ENCODE measurements at places on chromosomes 2 and 18.

GRCh38 chr2:9240745-9241144 is 34.1 kb downstream of the ASAP2 start:
- no peak for DNase-seq

DNA sequence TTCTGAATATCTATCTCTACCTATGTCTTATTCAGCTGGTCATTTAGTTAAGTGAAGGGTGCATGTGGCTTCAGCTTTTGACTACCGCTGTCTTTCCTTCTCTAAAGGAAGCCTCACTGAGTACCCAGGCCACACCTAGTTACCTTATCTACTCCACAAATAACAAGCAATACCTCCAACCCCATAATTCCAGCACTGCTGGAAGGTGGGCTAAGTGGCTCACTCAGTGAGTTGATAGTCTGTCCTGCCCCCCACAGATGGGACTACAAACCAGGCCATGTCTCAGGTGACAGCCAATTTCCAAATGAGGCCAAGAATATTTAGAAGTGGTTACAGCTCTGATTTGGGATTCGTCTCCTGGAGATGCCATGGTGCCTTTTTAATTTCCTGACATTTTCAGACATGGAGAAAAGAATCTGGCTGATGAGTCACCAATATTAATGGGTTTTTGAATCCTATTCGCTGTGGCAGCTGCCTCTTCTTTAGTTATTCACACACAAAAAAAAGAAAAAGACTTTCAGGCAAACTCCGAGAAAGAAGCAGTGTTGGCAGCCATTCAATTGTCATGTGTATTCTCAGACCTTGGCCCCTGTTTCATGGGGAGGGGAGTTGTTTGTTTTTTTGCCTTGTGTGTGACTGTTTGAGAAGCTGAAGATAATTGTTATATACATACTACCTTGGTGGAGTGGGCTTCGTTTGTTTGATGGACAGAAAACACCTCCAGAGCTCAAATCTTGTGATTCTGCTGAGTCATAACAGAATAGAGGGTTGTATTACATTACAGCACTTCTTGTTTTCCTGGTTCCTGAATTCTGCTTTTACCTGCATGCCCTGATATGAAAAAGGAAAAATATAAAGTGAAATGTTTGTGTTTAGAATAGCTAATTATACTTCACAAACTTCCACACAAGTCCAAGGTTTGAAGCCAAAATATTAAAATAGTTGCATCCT is 64.2 kb downstream of the SCG2 start:
- no peak for DNase-seq

DNA sequence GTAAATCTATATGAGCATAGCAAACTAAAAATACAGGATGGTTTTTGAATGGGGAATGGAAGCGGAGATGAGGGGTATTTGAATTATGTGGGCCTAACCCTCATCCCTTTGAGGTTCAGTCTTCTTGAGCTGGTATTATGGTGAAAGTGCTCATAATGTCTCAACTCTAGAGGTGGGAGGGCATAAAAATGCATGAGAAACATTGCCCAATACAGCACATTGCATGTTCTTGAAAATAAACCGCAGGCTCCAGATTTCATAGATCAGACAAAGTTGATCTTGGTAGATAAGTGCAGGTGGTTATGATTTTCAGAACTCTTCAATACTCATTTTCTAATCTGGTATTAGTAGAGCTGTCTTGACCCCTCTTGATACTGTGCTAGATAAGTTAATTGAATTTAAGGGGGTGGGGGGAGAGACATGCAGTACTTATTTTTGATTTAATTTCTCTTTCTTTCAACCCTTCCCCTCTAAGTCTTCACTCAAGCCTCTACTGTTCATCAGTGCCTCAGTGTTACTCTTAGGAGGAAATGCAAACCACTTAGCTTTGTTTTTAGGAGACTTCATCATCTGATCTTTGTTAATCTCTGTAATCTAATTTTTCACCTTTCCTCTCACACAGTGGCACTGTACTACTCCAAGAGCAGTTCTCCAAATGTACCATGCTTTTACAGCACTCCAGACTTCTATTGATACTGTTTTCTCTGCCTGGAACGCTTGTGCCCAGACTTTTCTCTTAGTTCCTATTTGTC is 22.2 kb downstream of the XRCC5 start:
- DNase-seq: no peak

DNA sequence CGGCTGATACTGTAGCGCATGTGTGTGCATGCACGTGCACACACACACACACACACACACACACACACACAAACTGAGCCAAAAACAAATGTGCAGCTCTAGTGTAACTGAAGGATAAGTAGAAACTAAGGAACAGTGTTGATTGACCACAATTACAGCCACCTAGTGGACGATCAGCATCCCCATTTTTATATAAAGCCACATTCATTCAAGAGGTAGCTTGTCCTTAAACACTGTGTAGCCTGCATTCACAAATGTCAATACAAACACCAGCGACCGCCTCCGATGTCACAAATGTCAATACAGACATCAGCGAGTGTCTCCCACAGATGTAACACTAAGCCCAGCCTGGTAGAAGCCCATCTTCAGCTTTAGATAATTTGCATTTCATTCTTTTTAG is 167.4 kb downstream of the PTGR3 start:
- peak; percentile 8 for DNase-seq

DNA sequence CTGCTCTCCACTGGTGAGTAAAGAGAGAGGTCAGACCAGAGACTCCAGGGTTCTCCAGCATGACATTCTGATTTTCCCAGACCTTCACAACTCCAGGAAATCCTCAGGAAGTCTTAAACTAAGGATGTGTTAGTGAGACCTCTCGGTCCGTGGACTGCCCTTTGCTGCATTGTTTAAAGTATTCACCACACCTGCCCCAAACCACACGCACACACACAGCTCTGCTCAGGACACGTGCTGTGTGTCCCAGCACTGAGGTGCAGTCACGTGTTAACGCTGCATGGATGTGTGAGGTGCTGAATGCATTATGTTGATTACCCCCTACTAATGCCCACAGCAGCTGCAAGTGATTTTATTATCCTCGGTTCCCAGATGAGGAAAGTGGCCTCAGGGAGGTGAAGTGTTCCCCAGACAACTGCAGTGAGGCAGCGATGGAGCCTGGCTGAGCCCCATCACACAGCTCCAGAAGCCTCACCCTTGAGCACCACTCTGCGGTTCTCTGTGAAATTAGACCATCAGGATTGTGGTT is 68.4 kb downstream of the TRAPPC12 start:
- DNase-seq: no peak

DNA sequence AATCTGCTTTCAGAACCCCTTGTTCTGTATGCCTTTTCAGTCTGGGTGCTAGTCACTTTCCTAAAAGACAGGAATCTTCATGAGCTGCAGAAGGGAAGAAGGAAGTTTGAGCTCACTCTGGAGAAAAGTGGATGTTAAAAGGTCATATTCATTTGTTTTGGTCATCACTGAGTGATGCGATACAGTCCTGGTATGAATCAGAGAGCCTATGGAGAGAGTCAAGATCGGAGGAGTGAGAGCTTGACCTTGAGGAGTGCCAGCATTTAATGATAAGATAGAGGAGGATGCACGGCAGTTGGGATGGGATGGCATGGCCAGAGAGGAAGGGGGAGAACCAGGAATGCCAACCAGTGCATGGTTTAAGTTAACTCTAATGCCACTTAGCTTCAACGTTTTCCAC is 19.6 kb downstream of the USP39 start:
- peak; percentile 52 for DNase-seq

- DNase-seq: peak; percentile 49
Measured at GRCh38 chr2:26970928-26971627, 641 bp downstream of the MAPRE3 start.

DNA sequence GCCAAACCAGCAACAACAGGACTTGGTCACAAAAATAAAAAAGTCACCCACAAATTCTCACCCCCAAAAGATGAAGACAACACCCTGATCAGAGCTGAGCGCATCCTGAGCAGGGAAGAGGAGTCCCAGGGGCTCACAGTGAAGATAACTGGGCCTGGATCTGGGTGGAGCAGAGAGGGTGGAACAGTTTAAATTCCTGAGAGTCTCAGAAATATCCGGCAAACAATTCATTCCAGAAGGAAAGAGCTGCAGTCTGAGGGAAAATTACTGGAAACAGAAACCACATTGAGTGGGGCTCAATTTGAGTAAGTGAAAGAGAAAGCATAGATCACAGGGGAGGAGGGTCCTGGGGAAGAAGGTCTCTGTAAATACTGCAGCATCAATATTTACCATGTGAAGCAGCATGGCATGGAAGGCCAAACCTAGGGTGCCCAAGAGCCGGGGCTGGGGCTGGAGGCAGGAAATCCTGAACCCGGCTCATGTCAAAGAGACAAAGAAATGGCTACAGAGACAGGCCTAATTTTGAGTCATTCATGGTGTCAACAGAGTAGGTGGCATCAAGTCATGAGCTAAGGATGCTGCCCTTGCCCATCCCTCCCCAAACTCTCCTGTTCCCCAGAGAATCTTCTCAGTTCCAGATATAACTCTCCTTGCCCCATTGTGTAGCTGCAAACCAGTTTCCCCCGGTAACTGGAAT is 61.4 kb upstream of the ZBTB7C start:
- no peak for DNase-seq

DNA sequence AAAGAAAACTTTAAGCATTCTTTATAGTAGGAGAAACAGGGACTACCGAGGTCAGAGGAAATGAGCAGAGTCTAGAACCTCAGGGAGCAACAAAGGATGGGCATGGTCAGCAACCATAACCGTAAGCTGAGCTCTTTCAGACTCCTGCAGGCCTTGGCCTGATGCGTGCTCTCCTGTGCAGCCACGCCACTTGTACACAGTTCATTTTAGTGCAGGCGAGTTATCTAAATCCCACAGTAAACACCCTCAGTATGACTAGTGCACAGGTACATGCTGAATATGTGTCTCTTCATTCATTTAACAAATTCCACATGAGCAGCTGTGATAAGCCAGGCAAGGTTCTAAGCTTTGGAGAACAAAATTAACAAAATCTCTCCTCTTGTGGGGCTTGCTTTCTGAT is 401.2 kb upstream of the RAB12 start:
- DNase-seq: no peak

GRCh38 chr18:45920367-45920766 is 46.8 kb downstream of the EPG5 start:
- peak; percentile 61 for DNase-seq

GRCh38 chr18:56238576-56238975 is 399.8 kb downstream of the TXNL1 start:
- peak; percentile 40 for DNase-seq

GRCh38 chr2:194464964-194465638 is 1191.9 kb upstream of the SLC39A10 start:
- no peak for DNase-seq

DNA sequence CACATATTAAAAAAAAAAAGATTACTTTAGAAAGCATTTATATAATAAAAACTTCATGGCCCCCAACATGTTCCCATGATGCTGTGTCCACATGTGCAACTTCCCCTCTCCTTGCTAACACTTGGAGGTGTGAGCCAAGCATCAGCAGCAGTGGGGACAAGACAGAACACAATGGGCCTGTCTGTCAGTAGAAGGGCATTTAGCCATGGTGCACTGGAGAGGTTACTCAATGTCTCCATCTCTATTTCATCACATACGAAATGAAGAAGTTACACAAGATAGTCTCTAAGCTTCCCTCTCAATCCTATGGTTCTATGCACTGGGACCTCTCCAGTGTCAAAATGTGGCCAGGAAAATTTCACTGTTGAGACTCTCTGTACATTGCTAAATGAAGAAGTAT is 2.5 kb downstream of the VIT start:
- DNase-seq: peak; percentile 74
